Femur (tissue), 1 donor: ENCODE measurements at places on chromosomes 3 and 15.

DNA sequence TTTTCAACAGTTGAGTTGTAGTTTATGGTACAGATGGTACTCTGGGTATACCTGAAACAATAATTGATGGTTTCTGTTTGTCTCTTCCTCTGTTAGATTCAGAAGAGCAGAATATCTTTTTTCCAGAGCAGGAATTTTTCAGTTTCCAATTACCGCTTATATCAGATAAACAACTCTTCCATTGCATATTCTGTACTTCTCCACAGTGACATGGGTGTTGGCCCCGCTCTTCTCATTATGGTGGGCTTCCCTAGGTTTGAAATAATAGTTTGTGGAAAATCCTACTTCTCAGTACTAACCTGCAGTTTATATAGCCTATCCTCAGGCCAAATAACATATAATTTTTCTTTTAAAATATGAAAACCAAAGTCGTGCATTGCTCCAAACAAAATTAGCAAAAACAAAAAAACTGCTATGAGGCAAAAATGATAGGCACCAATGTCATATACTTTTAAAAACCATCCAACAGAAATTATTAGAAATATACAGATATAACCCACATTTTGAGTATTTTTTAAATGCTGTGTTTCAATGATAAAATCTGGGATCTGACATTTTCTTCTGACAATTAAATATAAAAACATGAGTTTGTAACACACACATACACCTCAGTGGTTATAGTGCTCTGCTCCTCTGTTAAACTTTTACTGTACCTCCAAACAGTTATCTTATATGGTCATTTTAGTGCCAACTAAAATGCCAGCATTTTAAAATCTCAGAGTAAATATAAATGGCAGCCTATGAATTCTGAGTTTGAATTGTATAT, 56.8 kb downstream of the CMSS1 start:
- no peak for DNase-seq

- no peak for DNase-seq
Measured at GRCh38 chr15:67968966-67969365, 85.1 kb upstream of the PIAS1 start.

GRCh38 chr3:69179740-69180372, 57.5 kb upstream of the LMOD3 start:
- DNase-seq, result no peak

GRCh38 chr3:124489506-124489905, 240.7 kb upstream of the UMPS start:
- DNase-seq, result no peak

DNA sequence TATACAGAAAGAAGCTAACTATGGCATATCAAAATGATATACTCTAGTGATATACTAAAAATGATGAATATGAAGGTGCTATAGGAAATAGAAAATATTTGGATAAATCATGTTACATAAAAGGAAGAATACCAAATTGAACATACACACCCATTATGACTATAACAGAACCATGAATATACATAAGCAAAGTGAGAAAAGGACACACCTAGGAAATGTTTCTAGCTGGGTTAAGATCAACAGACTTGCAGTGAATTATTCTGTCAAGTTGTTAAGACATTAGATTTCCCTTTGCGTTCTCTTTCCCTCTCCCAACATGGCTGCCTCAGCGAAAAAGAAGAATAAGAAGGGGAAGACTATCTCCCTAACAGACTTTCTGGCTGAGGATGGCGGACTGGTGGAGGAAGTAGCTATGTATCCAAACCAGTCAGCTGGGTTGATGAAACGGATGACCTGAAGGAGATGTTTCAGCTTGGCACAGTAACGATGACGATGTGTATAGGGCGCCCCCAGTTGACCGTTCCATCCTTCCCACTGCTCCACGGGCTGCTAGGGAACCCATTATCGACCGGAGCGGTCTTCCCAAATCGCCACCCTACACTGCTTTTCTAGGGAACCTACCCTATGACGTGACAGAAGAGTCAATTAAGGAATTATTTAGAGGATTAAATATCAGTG, 20.2 kb upstream of the PARP14 start:
- no peak for DNase-seq

DNA sequence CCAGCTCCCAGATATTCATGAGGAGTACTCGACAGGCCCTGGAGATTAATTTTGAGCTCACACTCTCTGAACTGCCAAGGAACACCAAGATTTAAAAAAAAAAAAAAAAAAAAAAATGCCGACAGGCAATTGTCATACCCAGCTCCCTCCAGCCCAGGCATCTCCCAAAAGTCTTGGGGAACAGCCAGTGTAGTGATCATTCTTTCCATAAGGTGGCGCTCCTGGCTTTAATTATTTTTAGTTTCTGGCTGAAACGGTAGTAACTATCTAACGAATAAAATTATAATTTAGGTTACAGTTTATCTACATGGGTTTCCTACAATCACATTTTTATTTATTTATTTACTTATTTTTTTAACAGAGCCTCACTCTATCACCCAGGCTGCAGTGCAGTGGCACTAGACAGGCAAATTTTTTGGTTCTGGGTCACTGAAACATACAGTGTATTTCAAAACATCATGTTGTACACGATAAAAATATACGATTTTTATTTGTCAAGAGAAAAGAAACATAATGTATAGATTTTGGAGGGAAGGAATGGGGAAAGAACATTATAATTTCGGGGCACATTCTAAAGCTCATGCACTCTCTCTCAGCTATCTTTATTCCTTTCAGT, 157.3 kb downstream of the ADAMTS9 start:
- DNase-seq, result peak; percentile 75

- no peak for DNase-seq
Measured at GRCh38 chr3:4732925-4733324, 239.8 kb downstream of the ITPR1 start.

- no peak for DNase-seq
Measured at GRCh38 chr3:167866331-167866730, 130.8 kb downstream of the SERPINI1 start.

DNA sequence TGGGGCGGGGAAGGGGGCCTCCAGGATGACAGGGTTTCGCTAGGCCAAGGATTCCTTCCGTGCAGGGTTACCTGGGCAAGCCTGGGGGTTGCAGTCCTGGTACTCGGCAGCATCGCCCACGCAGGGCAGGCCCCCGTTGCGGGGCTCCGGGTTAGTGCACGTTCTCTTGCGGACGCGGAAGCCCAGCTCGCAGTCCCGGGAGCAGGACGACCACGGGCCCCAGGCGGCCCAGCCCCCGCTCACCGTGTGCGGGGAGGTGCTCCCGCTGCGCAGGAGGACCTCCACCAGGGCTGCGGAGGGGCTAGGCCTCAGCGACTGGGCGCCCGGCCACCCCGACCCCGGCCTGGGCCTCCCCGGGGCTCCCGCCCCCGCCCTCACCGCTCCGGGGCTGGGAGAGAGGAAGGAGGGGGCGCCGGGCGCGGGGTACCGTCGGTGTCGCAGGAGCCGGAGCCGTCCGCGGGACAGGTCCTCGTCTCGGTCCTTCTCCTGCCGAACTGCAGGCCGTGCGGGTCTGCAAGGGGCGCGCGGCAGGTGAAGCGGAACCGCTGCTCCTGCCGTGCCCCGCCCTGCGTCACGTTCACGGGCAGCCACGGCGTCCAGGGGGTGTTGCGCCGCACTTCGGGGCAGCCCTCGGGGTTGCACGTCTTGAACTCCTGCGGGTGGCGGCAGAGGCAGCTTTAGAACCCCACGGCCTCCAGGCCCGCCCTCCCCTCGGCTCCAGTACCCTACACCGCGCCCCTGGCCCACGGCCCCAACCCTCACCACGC, 114.6 kb downstream of the SEMA5B start:
- DNase-seq, result no peak

- DNase-seq, result no peak
Measured at GRCh38 chr15:72940229-72940622, 112.0 kb upstream of the NEO1 start.

DNA sequence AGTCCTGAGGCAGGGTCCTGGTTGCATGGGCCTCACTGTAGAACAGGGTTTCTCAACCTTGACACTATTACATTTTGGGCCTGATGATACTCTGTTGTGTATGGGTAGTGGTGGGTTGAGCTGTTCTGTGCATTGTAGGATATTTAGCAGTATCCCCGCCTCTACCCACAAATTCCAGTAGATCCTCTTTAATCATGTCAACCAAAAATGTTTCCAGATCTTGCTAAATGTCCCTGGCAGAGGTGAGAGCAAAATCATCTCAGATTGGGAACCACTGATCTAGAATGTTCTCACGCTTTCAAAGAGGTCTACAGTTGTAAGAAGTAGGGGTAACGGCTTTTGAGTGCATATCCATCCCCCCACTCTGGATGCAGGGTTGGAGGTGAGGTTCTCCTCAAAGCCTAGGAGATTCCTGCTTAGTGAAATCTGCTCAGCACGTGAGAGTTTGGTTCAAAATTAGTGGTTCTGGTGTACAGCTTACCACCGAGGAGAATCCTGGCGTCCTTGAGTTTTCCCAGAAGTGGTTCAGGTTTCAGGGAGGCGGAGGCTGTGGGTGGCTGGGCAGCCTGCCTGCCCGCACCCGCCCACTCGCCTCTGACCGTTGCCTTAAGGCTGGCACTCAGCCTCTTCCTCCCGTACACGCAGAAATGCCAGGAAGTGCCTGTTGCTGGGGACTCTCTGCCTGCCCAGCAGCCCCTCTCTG, 5.3 kb downstream of the ACVR2B start:
- DNase-seq, result peak; percentile 83

GRCh38 chr3:170558427-170558826, 27.4 kb downstream of the SLC7A14 start:
- no peak for DNase-seq

DNA sequence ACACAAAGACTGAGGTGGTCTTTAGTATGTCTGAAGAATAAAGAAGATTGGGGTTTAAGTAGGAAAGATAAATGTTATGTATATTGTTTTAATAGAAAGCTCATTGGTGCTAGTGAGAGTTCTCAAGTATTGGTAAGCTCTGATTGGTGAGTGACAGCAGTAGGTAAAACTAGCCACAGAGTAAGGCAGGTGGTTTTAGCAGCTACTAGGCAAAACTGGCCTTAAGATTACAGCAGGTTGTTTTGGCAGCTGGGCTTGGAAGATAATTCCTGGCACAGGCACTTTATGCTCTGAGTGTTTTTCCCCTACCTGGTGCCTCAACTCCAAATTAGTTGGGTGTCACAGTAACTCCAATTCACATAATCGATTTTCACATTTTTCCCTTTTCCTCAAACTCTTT, 66.3 kb downstream of the STAG1 start:
- no peak for DNase-seq

DNA sequence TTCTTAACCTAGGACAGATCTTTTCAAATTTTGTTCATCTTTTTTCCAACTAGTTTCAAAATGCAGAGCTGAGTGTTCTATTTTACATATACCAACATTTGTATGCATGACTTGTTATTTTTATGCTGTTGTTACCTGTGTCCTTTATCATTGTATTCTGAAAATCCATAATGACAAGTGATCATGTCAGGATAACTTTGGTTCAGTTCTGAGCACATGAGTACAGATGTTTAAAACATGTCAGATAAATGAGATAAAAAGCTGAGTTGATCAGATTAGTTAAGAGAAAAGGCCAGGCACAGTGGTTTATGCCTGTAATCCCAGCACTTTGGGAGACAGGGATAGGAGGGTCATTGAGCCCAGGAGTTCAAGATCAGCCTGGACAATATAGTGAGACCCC, 204.9 kb downstream of the SSR3 start:
- no peak for DNase-seq

DNA sequence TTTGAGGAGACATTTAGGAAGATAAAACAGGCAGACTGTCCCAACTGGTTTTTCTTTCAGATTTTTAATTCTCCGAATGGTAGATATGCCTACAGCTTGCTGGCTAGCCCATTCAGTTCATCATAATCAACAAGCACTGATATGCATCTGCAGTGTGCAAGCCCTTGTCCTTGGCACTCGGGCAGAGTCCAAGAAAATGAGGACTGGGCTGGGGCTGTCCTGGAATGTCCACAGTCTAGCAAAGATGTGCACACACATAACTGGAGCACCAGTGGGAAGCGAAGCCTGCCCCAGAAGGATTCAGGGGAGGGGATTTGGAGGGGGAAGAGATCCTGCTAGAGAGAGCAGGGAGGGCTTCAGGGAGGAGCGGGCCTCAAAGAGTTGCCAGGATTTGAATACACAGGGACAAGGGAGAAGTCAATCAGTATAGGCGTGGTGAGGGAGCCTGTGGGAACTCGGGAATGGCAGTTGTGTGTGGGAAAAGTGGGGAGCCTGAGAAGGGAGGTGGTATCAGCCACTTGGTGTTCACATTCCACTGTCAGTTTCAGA, 8.7 kb downstream of the FAH start:
- DNase-seq, result no peak

GRCh38 chr3:13148126-13148525, 74.9 kb upstream of the IQSEC1 start:
- DNase-seq, result no peak

DNA sequence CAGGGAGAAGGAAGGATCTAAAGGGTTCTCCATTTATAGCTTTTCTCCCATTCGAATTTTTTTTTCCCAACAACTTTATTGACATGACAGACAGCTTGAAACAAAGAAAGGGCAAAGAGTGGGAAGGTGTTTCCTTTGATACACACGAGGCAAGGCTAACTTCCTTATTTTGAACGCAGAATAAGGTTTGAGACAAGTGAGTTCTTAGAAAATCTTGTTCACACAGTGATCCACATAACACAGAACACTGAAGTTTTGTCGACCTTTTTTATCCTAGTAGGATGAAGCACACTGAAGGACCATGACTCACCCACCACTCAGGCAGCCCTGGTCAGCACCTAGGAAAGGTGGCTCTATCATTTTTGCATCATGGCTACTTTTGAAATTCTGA, 425.8 kb upstream of the MDFIC2 start:
- DNase-seq, result no peak

DNA sequence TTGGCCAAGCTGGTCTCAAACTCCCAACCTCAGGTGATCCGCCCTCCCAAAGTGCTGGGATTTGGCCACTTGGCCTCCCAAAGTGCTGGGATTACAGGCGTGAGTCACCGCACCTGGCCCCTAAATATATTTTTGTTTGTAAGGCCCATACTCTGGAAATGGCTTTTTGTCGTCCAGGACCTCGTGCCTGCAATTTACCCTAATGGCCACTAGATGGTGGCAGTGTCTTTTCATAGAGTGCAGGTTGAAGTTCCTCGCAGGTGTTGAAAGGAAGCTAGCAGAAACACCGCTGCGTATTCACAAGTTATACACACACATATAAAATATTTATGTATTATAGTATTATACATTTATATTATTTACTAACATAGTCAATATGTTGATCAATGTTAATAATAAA, 97.2 kb downstream of the LRTM1 start:
- no peak for DNase-seq

GRCh38 chr3:170410428-170411029, 8.1 kb upstream of the CLDN11 start:
- no peak for DNase-seq

DNA sequence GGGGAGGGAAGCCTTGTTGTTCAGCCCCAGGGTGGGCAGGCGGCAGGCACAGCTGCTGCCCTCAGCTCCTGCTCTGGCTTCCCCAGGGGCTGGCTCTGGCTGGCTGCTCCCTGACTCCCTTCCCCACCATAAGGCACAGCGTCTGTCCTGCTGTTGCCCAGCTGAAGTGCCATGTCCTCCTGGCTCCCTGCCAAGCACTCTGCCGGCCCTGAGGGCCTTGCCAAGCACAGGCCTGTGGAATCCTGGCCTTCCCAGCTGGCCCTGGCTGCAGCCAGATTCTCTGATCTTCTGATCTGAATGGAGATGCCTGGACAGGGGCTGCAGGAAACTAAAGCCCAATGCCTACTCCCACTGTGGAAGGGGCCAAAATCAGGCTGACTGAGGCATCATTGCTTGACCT, 1.1 kb downstream of the IQCF6 start:
- peak; percentile 63 for DNase-seq

- no peak for DNase-seq
Measured at GRCh38 chr3:153273767-153274435, 111.9 kb downstream of the RAP2B start.
